Spinal cord (tissue), 10 donors: ENCODE measurements at places on chromosomes 2 and 18. TPM values are rescaled to one million over a fixed set of nuclear protein-coding genes. Genes with fewer than 3 reads are reported as not detected.

Gene CHMP3
- total RNA-seq = 59.0 TPM

Gene SLC8A1
- 83.2 TPM for total RNA-seq

Gene OSR1
- total RNA-seq = 24.8 TPM

Gene INHBB
- 2.8 TPM for total RNA-seq

Gene GPBAR1
- total RNA-seq = 0.30 TPM

Gene NETO1
- total RNA-seq = 10.0 TPM

Gene GCG
- total RNA-seq = not detected

Gene ALK
- 12.4 TPM for total RNA-seq
